ENCODE measurements at places on chromosomes 2 and 18. TPM values are rescaled to one million over a fixed set of nuclear protein-coding genes. Genes with fewer than 3 reads are reported as not detected.

The TBR1 gene
- not detected for total RNA-seq

The UGT1A4 gene
- 73.6 TPM for total RNA-seq

The PFN4 gene
- 2.6 TPM for total RNA-seq

The LHCGR gene
- total RNA-seq = not detected

Measured in PC-9 (cell line).